NB4 (cell line): ENCODE measurements at places on chromosomes 1 and 21.

GRCh38 chr1:175419684-175420517, 227.3 kb upstream of the KIAA0040 start:
- no peak for DNase-seq

DNA sequence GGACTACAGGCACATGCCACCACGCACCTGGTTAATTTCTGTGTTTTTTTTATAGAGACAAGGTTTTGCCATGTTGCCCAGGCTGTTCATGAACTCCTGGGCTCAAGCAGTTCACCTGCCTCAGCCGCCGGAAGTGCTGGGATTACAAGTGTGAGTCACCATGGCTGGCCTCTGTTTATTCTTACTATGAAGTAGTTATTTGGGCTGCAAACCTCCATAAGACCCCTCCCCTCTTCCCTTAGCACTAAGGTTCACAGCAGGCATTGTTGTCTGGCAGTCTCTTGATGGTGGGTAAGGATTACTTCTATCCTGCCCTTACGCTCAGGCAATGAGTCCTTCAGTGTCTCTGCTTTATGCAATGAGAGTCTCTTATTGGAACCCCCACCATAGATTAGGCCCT, 51.8 kb downstream of the ANGPTL1 start:
- DNase-seq: no peak

GRCh38 chr1:209708297-209708696, 3.7 kb downstream of the HSD11B1 start:
- DNase-seq: no peak

DNA sequence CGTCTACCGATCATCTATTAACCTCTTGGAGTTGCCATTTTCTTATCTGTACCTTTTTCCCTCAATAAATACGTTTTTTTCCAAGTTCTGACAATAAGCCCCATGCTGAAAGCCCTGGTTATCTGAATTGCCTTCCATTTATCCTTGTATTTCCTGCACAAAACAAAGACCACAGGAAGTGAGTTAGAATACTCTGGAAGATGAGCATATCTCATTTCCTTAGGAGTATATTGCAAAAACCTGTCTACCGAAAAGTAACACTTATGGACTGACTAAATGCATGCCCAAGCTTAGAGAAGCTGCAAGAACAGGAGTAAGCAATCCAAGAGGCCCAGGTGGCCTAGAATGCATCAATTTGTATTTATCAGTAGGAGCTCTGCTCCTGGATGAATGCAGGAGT, 39.9 kb downstream of the DIRAS3 start:
- no peak for DNase-seq

DNA sequence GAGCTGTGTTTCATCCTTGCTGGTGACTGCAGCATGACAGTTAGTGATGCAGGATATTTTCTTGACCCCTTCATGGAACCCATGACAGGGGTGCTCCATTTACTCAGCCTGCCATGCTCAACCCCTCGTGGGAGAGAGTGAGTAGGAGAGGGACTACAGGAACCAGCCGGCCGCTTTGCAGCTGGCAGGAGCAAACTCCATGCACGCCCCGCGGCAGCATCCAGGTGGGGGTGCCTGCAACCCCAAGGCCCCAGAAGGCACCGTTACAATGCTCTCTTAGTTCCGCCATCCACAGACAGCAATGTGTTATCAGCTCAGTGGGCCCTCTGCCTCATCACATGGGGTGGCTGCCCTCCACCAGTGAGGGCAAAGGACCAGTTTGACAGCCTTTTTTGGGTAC, 135.1 kb downstream of the SLC35F3 start:
- no peak for DNase-seq

DNA sequence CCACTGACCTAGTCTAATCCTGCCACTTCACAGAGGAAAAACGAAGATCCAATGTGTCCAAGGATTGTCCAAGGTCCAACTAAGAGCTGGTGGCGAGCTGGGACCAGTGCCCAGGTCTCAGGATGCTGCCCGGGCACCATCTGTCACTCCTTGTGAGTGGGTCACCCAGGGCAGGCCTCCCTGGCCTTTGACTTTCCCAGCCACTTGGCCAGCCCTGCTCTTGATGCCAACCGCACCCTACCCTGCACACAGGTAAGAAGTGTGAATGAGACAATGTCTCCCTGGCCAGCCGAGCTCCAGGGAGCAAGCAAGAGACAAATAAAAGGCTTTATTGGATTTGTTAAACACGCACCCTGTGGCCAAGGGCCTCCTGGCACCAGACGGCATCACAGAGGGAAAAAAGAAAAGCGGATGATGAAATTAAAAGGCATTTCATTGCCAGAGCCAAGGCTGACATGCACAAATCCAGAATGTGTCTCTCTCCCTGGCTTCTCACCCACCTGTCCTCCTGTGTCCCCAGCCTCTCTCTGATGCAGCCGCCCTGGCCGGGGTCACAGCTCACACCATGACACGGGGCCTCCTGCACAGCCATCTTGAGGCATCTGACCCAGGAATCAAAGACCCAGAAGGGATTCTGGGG, 72.8 kb downstream of the CAMK2N1 start:
- no peak for DNase-seq

DNA sequence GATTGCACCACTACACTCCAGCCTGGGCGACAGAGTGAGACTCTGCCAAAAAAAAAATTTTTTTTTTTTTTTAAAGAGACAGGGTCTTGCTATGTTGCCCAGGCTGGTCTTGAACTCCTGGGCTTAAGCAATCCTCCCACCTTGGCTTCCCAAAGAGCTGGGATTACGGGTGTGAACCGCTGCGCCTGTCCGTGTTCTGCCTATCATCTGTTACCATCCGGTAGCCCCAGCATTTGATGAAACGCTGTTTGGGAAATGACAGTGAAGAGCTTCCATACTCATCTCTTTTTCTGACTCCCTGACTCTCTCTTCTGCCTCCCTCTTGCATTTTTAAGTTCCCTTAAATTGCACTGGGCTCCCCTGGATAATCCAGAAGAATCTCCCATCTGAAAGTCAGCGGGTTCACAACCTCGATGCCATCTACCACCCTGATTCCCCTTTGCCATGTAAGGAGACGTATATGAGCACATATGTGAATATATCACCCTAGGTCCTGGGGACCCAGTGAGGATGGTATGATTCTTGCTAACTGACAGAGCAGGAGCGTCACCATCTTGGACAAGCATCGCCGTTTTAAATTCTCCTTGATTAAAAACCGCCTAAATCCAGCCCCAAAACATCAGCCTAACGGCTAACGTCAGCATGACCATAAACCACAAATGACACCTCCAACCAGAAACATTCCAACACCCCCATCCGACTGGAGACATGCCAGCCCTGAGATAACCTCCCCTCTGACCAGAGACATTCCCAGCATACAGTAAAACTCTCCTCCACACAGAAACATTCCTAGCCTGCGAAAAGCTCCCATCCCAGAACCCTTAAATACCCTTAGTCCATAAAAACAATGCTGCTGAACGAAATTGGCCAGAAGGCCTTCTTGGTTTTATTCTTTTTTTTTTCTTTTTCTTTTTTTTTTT, 12.4 kb downstream of the TNFRSF8 start:
- DNase-seq: no peak

- DNase-seq: no peak
These were observed 47.9 kb upstream of the LEPR start for GRCh38 chr1:65372557-65372956.

- DNase-seq: no peak
These were observed 36.5 kb downstream of the ACOT11 start for GRCh38 chr1:54584575-54584974.

- no peak for DNase-seq
These were observed 12.1 kb downstream of the ST6GALNAC3 start for GRCh38 chr1:76086597-76086996.

- DNase-seq: no peak
These were observed 3.6 kb upstream of the VSIG8 start for GRCh38 chr1:159866066-159866465.

DNA sequence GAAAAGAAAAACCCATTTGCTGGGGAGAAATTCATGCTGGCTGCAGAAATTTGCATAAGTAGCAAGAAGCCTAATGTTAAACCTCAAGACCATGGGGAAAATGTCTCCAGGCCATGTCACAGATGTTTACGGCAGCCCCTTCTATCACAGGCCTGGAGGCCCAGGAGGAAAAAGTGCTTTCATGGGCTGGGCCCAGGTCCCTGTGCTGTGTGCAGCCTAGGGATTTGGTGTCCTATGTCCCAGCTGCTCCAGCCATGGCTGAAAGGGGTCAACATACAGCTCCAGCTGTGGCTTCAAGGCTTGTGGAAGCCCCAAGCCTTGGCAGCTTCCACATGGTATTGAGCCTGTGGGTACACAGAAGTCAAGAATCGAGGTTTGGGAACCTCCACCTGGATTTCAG, 93.0 kb downstream of the HFM1 start:
- no peak for DNase-seq

DNA sequence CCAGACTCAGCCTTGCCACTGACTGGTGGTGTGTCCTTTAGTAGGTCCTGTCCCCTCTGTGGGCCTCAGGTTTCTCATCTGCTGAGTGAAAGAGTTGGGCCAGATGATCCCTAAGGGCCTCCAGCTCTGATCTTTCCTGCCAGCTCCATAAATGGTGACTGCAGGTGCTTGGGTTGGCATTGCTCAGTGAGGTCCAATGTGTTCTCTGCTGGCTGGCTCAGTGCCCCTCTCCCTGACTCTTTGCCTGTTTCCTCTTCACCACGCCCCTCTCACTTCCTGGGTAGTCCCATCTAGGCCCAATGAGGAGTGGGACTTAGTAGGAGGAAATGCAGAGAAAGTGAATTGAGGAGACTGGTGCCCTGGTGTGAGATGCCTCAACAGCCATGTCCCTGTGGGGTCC, 36.6 kb downstream of the UBE2T start:
- DNase-seq: no peak

DNA sequence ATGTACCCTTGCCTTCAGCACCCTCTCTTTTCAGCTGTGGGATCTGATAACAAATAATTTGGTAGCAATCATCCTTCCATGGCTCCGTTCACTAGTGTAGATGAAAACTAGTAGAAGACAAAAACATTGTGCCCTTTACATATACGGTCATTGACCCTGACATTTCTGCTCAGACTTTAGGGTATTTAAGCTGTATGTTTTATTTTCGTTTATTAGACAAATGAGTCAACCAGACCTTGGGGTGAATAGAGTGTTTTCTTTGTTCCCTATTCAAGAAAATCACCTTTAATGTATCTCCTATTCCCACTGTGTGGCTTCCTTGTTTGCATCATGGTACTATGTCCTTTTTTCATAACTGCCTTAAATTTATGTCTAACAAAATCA, 187.3 kb downstream of the VAV3 start:
- DNase-seq: no peak
